ENCODE measurements at places on chromosomes 11 and 22.

DNA sequence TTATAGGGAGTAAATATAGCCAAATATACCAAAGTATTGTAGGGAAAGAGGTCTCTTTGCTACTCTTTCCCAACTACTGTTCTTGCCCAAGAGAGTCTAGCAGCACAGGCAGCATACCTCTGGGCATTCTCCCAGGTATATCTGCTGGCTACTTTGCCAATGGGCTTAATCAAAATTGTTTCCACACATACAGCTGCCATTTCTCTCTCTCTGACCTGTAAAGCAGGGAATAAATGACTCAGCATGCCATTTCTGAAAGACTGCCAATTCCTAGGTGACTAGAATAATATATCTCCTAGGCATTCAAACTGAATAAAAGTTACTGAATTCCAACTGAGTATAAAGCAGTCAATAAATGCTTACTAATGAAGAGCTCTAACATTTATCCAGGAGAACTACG lies 44.6 kb downstream of the RDX start:
- DNase-seq: no peak

GRCh38 chr11:120170741-120171261 lies 32.9 kb upstream of the TRIM29 start:
- DNase-seq: no peak

- DNase-seq: no peak
Measured at GRCh38 chr22:20494978-20495860, at the start of gene KLHL22. KLHL22 (minus strand) TSS chr22:20495795; CDS start chr22:20489211, 6,584 bp downstream.

DNA sequence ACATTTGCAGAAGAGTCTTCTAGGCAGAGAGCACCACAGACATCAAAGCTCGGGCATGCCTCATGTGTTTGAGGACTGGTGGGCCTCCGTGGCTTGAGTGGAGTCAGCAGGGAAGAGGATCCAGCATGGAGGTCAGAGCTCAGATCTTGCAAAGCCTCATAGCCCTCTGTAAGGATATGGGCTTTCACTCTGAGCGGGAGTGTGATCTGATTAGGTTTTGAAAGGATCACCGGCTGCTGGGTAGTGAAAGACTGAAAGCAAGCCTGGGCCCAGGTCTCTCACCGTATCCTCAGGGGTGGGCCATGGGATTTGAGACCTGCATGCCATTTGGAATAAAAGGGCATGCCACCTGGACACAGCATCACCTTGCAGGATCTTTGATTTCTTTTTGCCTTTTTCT lies 112.7 kb downstream of the TEAD1 start:
- DNase-seq: no peak

- DNase-seq: no peak
Measured at GRCh38 chr11:34658071-34659015, 37.5 kb downstream of the EHF start.

Data from stimulated activated CD4-positive, alpha-beta T cell treated with anti-CD3 and anti-CD28 coated beads, Interleukin-4, amount 100 ng/mL, for 4 hours (primary cell).